ENCODE measurements at places on chromosomes 3 and 15.

DNA sequence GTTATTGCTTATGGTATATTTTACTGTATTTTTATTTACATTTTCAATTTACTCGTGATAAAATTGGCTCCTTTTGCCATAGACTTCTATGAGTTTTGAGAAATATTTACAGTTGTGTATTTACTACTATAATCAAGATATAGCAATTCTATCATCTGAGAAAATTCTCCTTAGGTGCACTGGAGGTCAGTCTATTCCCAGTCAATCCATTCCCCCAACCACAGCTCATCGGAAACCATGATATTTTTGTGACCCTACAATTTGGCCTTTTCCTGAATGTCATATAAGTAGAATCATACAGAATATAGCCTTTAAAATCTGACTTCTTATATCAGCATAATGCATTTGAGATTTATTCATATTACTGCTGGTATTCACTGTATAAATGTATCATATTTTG is 114.7 kb upstream of the LRTM1 start:
- DNase-seq: no peak

- no peak for DNase-seq
These were observed 274.1 kb downstream of the SHQ1 start for GRCh38 chr3:72574144-72574543.

- no peak for DNase-seq
These were observed 140.6 kb downstream of the MEIS2 start for GRCh38 chr15:36959746-36960145.

DNA sequence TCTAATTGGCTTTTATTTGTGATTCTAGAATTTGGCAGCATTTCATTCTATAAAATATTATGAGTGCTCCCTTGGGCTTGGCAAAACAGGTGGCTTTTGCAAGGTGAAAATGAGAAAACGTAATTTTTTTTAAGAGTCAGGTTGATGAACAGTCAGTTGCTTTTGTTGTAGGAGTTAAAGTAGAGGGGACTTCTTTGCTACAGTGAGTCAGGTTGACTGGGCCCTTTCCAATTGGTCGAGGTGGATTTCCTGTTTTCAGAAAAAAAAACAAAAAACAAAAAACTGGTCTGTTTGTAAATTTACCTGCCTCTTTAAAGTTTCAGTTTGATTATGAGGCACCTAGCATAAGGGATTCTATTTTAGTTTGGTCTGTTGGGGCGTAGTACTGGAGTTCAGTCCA is 1469.4 kb upstream of the GBE1 start:
- DNase-seq: no peak

GRCh38 chr15:95559875-95560394 is 770.6 kb upstream of the NR2F2 start:
- DNase-seq: no peak

- DNase-seq: no peak
These were observed 567.3 kb downstream of the ROBO1 start for GRCh38 chr3:79200456-79200855.

DNA sequence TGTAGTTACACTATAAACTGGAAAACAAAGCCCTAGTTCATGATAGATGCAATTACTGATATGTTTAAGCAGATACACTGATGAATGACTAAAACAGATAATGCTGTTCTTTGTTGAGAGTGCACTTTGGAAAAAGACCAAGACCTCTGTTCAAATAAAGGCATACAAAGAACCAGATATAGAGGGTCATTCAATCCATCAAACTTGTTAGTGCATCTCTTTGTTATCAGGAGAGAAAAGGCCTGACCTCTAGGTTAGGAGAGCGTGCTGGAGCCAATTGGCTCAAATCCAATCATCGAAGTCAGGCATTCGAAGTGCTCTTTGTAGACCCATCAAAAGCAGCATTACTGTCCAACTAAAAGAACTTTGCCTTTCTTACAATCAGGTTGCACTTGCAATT is 124.2 kb downstream of the TFG start:
- DNase-seq: no peak

DNA sequence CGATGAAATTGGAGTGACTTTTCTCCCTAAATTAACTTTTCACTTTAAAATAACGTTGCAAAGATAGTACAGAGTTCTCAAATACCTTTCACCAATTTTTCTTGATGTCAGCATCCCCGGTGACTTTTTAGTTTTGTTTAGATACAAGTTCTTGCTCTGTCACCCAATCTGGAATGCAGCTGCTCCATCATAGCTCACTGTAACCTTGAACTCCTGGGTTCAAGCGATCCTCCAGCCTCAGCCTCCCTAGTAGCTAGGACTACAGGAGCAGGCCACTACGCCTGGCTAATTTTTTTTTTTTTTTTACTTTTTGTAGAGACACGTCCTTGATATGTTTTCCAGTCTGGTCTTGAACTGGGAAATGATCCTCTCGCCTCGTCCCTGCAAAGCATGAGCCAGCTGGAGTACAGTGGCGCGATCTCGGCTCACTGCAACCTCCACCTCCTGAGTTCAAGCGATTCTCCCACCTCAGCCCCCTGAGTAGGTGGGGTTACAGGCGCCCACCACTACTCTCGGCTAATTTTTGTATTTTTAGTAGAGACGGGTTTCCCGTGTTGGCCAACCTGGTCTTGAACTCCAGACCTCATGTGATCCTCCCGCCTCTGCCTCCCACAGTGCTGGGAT is 747 bp downstream of the NSUN3 start:
- DNase-seq: no peak

DNA sequence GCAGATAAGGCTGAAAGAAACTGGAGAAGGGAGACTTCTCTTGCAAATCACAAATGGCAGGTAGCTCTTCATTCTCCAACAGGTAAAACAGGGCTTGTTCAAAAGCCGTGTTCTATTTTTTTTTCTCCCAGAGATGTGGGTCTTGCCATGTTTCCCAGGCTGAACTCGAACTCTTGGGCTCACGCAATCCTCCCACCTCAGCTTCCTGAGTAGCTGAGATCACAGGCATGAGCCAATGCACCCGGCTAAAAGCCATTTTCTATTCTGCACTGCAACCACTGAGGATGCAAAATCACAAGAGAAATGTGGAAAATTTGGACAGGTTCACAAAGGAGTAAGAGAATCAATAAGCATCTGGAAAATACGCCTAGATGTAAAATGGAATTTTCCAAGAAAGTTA is 19.5 kb downstream of the EIF4E3 start:
- no peak for DNase-seq

DNA sequence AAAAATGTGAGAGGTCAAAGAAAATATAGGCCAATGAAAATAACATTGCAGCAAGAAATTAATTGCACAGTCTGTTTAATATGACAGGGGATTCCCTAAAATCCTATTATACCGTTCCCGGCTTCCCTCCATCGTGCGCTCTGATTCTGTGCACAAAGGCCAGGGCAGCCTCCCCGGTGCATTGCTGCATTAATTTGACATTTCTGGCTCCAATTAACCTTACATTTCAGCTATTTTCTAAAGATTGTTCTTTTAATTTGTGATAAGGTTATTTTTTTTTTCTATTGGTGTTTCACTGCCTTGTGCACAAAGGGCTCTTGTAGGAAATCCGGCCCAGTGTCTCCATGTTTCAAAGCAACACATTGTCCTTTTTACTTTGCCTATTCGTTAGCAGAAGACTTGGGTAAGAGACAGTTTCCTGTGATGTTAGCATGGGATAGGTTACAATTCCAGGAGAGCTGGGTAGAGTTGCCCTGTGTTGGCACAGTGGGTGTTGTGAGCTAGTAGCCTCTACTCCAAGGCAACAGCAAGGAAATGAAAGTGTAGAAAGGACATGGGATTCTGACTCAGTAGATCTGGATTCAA is 257.3 kb upstream of the IGF1R start:
- DNase-seq: no peak

GRCh38 chr15:77096541-77096940 is 25.6 kb upstream of the TSPAN3 start:
- DNase-seq: no peak

DNA sequence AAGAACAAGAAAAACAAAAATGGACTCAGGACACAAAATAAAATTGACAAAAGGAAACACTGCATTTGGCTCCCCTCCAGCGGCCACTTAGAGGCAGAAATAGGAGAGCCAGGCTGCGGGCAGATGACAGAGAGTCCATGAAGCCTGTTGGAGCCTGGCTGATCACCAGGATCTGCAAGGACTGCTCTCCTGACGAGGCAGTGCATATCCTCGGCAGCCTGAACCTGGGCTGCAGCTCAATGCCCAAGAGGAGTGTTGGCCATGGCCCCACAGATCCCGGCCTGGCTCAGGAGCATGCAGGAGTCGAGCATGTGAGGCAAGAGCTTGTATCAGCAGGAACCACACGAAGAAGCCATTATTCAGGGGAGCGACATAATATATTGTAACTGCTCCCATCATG is 199.8 kb downstream of the STT3B start:
- no peak for DNase-seq

- DNase-seq: no peak
These were observed 11.4 kb upstream of the CYP8B1 start for GRCh38 chr3:42887084-42887483.

- no peak for DNase-seq
These were observed 91.9 kb downstream of the RORA start for GRCh38 chr15:61137105-61137792.

DNA sequence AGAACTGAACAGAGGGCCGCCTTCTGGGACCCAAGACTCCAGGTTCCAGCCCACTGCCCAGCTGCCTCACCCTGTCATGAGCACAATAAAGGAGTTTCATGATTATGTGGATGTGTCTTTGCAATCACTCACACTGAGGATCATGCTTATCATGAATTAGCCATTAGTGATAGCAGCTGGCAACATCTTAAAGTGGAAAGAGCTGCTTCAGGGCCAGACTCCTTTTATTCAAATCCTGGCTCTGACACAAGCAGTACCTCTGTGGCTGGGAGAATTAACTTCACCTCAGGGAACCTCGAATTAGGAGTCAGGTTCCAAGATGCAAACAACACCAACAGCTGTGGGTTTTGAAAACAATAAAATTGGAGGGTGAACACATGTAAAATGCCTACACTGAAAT is 6.6 kb upstream of the SCAP start:
- DNase-seq: no peak

GRCh38 chr15:57751177-57751800 is 44.8 kb downstream of the POLR2M start:
- DNase-seq: no peak

- no peak for DNase-seq
These were observed 79.5 kb downstream of the CHRD start for GRCh38 chr3:184459355-184459754.

- DNase-seq: no peak
These were observed 477.1 kb downstream of the MAGI1 start for GRCh38 chr3:65561617-65562016.

GRCh38 chr3:111715911-111716523 is 120.9 kb upstream of the ZBED2 start:
- no peak for DNase-seq

GRCh38 chr3:99909714-99910495 is 92.2 kb downstream of the CMSS1 start:
- DNase-seq: no peak

GRCh38 chr3:69354948-69355347 is 30.9 kb downstream of the FRMD4B start:
- DNase-seq: no peak

- DNase-seq: no peak
These were observed 1206.5 kb upstream of the EPHA6 start for GRCh38 chr3:95607926-95608325.

GRCh38 chr3:16349986-16350596 is 85.1 kb downstream of the OXNAD1 start:
- DNase-seq: no peak

DNA sequence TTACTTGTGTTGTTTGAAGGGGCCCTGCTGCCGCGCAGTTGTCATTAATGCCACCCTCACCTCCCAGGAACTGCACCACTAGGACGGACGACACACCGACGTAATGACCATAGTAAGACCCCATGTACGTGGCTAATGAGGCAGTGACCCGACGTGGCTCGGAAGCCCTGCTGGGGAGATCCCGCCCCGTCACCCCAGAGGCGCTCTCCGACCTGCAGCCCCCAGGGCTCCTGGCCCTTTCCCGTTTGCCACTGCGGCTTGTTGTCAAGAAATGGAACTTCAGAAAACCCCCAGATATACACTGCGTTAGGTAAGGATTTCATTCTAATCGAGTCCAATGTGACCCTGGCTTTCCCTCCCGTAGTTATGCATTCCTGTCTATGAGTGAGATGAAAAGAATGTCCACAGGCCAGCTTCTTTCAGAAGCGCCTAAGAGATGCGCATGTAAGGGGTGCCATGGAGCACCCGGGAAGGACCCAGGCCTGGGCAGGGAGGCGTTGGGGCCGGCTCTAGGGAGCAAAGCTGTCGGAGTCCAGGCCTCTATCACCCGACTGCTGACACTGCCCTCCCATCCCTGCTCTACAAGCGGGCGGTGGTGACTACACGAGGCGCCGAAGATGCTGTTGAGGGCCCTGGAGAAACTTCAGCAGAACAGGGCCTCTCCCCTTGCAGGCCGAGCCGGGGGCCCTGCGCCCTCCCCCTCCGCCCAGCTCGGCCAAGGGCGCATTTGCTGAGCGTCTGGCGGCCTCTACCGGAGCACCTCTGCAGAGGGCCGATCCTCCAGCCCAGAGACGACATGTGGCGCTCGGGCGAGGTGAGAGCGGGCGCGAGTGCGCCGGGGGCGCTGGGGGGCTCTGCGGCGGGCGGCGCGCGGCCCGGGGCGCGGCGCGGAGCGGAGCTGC is at the start of gene GABRA5:
GABRA5 (plus strand) TSS at position 765 of the 902 bp plus-strand sequence. CDS start 2,187 bp downstream, outside the sequence.
- DNase-seq: no peak

DNA sequence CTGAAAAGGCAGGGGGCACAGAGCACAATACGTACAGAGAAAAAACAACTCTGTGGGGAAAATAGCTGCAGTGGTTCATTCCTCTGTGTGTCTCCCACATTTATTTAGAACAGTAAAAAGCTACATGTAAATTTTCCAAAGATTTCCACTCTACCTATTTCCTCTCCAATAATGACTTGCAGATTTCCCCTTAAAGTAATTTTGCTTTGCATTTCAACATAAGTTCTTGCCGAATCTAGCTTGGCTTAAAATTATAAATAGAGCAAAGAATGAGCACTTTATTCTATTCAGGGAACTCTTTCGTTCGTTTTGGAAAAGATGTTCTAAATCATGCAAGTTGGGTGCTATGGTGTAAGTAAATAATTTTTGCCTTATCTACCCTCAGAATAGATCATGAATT is 58.2 kb upstream of the NR2E3 start:
- no peak for DNase-seq

DNA sequence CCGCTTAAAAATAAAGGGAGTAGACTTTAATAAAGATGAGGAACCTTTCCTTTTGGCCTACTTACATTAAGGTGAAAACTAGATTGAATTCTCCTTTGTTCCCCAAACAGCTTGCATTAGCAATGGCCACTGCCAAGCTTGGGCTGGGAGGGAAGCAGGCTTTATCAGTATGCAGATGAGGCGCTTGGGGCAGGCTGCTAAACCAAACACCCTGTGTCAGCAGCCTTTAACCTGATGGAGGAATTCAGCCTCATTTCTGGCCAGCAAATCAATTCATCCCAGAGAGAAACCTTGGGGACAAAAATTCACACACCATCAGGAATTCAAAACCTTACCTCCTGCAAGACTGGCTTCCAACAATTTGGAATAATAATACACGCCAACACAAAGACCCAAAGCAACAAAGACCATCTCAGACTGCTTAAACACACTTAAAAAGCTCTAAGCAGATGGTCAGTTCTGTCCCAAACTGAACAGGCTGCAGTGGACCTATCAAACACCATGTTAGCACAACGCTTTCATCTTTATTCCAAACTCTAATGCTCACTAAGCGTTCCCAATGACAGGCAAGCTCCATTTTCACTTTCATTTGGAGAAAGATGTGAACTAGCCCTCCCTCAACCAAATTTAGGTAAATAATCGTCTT is 255.1 kb upstream of the CMC1 start:
- no peak for DNase-seq

GRCh38 chr3:128575777-128576176 is 74.8 kb downstream of the RPN1 start:
- no peak for DNase-seq
